ENCODE measurements at places on chromosomes 11 and 22.
A peak's percentile ranks its signal among the peaks of the same experiment; 100 is the strongest.

- DNase-seq: no peak
Observed at GRCh38 chr11:11251394-11251970, 101.6 kb downstream of the CSNK2A3 start.

- DNase-seq: no peak
Observed at GRCh38 chr11:104934594-104934993, 33.8 kb downstream of the CASP4 start.

GRCh38 chr11:61850687-61851086 is 22.6 kb downstream of the FADS2 start:
- no peak for DNase-seq

GRCh38 chr11:129143335-129143734 is 48.8 kb downstream of the ARHGAP32 start:
- no peak for DNase-seq

DNA sequence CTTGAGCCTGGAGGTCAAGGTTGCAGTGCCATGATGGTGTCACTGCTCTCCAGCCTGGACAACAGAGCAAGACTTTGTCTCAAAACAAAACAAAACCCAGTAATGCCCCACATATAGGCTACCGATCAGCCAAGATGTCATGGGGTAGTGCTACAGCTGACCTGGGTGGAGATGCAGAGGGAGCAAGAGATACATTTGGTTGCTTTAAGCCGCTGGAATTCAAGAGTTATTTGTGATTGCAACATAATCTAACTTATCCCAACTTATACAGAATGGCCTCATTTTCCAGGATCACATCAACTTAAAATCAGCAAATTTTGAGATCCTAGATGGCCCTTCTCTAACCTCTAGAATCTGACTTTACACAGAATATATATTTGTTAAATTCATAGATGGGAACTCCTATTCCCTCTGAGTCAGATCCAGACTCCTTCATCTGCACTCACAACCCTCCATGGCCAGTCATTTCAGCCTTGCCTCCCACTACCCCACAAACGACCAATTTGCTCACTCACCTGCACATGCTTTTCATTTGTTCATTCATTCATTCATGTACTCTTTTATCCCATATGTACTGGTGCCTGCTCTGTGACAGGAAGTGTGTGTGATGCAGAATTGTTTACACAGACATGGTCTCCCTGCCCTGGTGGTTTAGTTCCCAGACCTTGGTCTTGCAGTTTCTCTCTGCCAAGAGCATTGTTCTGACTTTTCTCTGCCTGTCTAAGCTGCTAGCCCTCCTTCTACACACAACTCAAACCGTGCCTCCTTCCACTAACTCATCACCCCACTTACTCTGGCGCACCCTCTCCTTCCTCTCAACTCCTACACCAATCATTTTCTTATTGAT is 24.1 kb upstream of the APLNR start:
- no peak for DNase-seq

DNA sequence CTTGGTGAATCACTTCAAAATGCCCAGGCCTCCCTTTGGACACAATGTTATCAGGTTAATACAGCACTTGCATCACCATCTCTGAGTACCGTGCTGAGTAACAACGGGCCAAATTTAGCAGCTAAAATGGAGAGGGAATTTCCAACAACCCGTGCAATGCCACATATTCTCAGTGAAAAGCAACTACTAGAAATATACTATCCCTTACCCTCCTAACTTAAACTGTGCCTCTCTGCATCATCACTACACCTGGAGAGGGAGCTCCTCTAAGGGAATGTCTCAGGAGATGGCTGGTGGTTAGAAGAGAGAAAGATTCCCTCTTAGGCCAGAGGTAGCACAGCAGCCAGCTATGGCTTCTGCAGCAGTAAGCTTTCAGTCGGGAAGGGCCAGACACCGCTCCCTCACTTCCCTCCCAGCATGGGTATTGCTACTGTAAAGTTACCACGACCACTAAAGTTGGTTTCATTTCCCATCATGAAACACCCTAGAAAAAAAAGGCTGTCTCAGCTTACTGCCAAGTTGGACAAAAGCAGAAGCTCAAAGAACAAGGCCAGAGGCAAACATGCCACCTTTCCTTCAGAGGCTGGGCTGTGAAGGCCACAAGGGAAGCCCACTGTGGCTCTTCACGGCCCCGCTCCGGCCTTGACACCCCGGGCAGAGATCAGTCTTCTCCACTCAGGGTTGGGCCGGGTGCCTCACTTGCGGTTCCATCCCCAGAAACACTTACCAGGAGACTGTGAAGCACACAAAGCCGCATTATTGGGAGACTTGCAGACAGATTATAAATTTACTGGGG is 3.9 kb downstream of the MAML2 start:
- peak; percentile 38 for DNase-seq

DNA sequence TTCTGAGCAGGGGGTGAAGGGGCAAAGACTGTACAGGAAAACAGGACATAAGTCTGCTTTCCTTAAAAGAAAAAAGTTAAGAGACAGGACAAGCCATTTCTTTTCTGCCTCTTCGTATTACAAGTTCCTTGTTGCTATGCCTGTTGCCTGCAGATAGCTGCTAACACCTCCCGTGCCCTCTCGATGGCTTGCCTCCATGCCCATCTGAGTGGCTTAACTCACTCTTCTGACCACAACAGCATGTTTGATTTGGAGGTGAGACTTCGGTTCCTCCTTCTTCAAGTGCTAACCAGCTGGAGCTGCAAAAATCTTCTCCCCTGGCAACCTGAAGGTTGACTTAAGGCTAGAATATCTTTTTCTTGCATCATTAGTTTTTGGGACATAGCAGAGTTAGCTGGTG is 103.1 kb downstream of the PRR5L start:
- no peak for DNase-seq

DNA sequence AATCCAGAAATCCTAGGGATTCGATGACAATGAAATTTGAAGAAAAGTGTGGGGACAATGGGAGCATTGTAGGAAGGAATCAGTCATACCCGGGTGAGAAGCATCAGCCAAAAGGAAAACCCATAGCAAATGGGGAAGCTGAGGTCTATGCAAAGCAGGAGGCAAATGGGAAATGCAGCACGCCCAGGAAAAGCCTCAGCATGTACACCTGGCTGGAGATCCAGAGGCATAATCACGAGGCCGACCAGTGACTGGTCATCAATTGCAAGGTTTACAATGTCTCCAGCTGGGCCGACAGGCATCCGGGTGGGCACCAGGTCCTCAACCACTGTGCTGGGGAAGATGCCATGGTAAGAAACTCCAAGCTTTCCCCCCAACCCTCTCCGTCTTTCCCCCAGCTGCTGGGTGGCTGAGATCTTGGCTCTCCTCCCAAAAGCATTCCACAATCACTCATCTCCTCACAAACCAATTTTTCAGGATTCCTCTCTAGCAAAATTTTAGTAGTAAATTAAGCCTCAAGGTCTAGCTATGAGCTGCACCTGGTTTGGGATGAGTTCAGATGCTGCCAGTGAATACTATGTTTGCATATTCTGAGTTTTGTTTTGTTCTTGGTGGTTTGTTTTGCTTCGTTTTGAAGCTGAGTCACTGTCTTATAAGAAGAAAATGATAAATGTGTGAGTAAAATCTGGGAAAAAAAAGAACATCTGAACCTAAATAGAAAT is 98.0 kb upstream of the OR5AK2 start:
- no peak for DNase-seq

- no peak for DNase-seq
Observed at GRCh38 chr11:108774037-108774730, 109.3 kb downstream of the DDX10 start.

- DNase-seq: no peak
Observed at GRCh38 chr22:19619144-19620009, 94.9 kb upstream of the SEPTIN5 start.

- DNase-seq: peak; percentile 81
Observed at GRCh38 chr11:67071420-67072284, 15.0 kb downstream of the RHOD start.

- DNase-seq: no peak
Observed at GRCh38 chr11:10608584-10608983, 40.1 kb upstream of the LYVE1 start.

DNA sequence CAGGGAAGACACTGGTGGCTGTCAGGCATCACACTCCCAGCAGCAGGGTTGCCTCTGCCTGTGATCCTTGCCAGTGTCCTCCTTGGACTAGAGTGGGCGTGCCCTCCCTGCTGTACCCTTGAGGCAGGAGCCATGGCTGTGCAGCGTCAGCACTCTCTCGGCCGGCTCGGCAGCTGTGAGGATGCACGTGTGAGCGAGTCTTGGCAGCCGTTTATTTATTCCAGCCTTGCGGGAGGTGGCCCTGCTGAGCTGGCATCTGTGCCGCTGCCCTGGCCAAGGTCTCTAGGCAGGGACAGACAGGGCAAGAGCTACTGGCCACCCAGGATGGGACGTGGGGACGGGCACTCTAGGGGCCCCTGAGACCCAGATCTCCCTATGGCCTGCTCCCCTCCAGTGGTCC is 33.9 kb downstream of the TSPAN4 start:
- DNase-seq: no peak

GRCh38 chr22:44331881-44332714 is 19.3 kb upstream of the SHISAL1 start:
- no peak for DNase-seq

- DNase-seq: no peak
Observed at GRCh38 chr11:93216511-93217101, 18.8 kb upstream of the SLC36A4 start.

- DNase-seq: no peak
Observed at GRCh38 chr11:36426226-36426848, 83.7 kb downstream of the TRAF6 start.

DNA sequence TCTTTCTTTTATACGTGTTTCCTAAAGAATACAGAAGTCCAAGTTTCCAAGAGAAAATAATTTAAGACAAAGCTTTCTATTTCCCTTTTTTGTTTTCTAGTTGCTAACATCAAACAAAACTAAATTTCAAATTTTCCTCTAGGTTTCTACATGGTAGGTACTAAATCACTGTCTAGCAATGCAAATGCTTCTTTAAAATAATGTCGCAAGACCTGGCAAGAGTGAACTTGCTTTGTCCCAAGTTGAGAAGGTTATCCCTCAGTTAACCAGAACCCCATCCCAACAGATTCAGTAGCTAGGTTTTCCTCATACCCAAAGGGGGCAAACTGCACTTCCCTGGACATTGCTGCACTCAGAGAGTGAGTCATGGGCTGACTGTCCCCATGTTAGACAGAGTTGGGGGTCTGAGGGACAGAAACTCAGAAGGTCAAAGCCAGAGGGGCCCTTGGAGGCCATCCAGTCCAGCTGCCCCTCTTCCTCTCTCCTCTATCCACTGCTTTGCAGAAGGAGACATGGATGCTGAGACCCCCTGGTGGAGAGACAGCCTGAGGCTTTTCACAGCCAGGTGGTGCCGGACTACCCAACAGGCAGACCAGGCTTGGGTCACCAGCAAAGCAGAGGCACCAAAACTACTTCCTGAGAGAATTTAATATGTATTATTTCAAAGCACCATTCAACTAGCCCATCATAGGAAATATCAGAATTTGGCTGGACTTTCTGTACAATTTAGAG is 23.1 kb downstream of the OR2AT4 start:
- no peak for DNase-seq

DNA sequence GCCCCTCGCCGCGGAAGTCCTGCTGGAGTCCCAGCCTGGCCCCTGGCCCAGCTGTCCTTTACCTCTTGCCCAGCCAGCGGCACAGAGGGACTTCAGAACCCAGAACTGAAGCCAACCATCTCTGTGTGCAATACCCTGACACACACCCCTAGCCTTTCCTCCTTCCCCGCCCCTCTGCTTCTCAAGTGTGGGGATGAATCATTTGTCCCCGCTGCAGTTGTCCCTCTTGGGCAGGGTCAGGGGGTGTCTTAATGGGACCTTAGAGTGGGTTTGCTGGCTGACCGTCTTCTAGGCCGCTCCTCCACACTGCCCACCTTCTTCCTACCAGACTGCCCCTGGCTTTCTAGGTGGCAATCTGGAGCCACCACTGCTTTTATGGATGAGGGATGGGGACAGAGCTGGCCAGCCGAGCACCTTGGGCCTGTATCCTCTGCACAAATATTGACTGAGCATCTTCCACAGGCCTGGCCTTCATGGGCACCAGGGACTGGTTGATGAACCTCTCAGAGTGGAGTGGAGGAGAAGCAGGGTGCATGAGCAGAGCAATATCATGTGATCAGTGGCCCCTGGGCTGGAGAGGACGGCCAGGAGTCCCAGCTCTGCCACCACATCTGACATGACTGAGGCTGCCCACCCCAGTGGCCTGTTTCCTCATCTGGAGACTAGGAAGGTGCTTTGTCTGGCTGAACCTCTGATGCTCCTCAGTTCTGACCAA is 668 bp upstream of the CHST1 start:
- DNase-seq: no peak

- DNase-seq: no peak
Observed at GRCh38 chr22:48173061-48173772, 1410.8 kb downstream of the TBC1D22A start.

DNA sequence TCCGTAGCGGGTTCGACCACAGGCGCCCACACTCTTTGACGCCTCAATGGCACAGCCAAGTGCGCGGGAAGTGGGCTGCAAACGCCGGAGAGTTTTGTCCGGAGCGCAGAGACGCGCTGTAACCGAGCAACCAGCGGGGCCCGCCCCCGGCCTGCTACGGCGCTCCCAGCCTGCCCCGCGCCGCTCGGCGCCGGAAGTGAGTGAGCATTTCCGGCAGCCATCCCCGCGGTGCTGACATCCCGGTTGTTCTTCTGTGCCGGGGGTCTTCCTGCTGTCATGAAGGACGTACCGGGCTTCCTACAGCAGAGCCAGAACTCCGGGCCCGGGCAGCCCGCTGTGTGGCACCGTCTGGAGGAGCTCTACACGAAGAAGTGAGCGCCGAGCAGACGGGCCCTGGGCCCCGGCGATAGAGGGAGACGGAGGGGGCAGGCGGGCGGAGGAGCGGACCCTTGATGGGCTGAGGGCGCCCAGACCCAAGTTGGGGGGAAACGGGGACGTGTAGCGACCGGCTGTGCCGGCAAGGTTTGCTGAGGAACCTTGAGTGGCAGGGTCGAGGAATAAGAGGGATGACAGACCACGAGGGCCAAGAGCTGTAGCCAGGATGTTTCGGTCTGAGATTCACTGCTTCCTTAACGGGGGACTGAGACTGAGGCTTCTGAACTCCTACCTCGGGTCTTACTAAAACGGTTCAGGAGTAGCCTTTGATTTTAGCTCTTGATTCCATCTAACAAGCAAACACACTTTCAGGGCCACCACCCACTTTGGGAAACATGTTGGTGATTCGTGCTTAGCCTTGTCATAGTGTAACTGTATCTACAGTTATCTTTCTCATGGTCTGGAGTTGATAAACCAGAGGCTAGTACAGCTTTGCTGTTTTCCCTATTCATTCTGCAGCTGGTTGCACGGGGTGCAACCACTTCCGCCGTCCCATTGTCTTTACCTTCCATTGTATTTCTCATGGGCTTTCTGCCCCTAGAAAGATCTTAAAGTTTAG is at the start of gene PSMD13:
Gene PSMD13 (plus strand): TSS at position 203 of the 994 bp plus-strand sequence. CDS start 74 bp downstream, at position 277.
- peak; percentile 89 for DNase-seq
